ENCODE measurements at places on chromosomes 3 and 15. TPM values are rescaled to one million over a fixed set of nuclear protein-coding genes. Genes with fewer than 3 reads are reported as not detected.

- DNase-seq, result no peak
These were observed 292.1 kb downstream of the DIPK2A start for GRCh38 chr3:144263706-144264105.

- DNase-seq, result no peak
These were observed 61.2 kb upstream of the STRIT1 start for GRCh38 chr3:155354658-155355057.

- DNase-seq, result no peak
These were observed 22.0 kb downstream of the SST start for GRCh38 chr3:187648177-187648576.

- no peak for DNase-seq
These were observed 47.4 kb upstream of the TPM1 start for GRCh38 chr15:62994975-62995681.

DNA sequence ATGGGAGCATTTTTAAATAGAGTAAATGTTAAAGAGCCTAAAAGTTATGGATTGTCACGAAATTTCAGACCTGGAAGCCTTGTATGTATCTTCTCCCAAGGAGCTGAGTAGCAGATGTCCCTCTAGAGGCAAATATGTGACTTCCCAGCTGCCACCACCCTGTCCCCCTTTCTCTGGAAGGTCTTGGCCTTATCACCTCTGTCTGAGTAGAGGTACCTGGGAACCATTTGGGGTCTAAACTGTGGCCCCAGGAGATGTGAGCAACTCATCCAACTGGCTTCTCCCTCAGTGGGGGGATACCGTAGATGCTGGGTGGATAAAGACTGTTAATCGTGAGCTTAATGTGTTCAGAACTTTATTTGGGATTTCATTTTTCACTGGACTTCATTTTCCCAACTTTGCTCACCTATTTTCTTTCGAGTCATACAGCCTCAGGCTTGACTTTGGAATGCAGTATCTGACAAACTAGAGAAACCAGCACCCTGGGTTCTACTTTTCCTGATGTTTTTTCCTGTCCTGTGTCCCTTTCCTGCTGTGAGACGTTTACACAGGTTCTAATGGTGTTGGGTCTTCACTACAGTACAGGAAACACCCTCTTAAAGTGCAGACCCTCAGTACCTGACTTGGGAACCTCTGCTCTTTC is 53.3 kb upstream of the CCR4 start:
- DNase-seq, result no peak

The WWTR1 gene
- total RNA-seq, result 0.63 TPM

DNA sequence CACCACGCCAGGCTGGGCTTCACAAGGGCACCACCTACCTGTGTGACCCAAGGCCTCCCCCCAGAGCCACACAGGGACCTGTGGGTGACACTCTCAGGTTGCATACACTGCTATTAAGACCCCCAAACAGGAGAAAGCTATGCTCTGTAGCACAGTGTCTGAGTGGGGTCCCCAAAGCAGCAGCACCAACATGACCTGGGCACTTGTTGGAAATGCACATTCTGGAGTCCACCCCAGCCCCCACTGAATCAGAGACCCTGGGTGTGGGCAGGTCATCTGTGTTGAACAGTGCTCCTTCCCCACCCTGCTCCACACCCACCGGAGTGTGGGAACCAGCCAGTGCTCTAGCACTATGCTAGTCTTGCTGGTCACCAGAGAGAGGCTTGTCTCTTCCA is 76.1 kb downstream of the ADAMTS17 start:
- no peak for DNase-seq

GRCh38 chr3:162605651-162606204 is 1109.1 kb downstream of the OTOL1 start:
- DNase-seq, result no peak

- no peak for DNase-seq
These were observed 560.8 kb downstream of the FOXP1 start for GRCh38 chr3:71022551-71023335.

The LRTM1 gene
- total RNA-seq, result not detected

GRCh38 chr3:103308921-103309320 is 874.1 kb downstream of the ZPLD1 start:
- DNase-seq, result no peak

Data from activated CD8-positive, alpha-beta T cell treated with anti-CD3 and anti-CD28 coated beads for 36 hours (primary cell).